NCI-H69 (cell line): ENCODE measurements at places on chromosomes 7 and 10.

DNA sequence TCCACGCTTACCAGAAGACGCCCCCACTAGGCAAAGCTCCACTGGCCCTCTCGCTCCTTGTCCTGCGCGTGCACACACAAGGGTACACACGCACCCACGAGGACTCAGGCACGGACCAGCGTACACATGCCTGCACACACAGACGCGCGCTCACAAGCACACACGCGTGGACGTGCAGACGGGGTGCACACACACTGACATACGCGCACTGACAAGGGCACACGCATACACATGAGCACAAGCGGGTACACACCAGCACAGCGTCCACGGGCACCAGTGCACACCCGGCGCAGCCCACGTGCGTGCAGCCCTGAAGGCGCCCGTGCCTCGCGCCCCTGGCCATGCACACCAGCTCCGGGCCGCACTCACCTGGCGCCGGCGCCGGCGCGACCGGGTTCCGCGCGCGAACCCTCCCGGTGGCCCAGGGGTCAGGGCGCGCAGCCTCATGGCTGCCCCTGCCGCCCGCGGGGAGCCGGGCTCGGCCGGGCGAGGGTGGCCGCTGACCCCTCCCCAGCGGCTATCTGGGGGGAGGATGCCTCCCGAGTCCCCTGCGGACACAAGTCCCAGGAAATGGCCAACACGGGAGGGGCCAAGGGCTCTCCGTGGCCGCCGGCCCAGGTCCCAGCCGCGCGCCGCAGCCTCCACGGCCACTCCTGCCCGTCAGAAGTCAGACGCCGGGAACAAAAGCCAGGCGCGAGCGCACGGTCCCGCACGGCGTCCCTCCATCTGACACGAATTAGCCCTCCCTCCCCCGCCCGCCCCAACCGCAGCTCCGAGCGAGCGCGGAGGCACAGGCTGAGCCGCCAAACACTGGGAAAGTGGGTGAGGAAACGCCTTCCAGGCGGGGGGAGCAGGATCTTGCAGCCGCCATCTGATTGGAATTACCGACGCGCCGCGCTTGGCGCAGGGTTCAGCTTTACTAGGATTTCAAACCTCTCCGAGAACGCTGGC, 45.0 kb downstream of the TNS3 start:
- DNase-seq = peak; percentile 64

DNA sequence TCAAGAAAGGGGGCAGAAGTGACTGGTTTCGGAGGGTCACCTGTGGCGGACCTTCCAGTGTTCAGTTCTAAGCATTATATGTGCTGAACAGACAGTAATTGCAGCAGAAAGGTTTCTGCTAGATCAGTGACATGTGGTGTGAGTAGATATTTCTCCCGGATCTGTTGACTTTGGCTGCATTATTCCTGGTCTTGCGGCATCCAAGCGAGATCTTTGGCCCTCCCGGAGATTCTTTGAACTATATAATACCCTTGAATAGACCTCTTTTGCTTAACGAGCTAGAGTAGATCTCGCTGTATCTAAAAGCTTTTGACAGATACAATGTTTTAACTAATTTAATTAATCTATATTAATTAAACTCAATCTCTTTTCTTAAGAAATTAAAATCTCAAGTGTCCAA, 99.8 kb downstream of the PTN start:
- peak; percentile 18 for DNase-seq

DNA sequence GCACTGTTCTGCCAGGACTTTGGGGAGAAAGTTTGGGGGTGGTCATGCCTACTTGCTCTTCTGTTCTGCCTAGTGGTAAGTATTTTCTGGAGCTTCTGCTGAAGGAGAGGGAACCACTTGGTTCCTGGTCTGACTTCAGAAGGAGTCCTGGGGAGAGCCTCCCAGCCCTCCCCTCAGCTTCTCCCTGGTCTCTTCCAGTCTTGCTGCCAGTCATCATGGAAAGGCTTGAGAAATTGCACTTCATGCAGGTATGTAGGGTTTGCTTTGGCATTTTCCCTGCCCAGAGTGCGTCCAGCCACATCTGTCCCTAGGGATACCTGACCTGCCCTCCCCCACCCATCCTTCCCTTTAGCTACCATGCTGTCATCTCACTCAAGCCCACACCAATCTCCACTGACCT, 11.1 kb upstream of the WBP1L start:
- no peak for DNase-seq

- no peak for DNase-seq
Measured at GRCh38 chr10:31118556-31118955, 86.9 kb upstream of the ZNF438 start.

DNA sequence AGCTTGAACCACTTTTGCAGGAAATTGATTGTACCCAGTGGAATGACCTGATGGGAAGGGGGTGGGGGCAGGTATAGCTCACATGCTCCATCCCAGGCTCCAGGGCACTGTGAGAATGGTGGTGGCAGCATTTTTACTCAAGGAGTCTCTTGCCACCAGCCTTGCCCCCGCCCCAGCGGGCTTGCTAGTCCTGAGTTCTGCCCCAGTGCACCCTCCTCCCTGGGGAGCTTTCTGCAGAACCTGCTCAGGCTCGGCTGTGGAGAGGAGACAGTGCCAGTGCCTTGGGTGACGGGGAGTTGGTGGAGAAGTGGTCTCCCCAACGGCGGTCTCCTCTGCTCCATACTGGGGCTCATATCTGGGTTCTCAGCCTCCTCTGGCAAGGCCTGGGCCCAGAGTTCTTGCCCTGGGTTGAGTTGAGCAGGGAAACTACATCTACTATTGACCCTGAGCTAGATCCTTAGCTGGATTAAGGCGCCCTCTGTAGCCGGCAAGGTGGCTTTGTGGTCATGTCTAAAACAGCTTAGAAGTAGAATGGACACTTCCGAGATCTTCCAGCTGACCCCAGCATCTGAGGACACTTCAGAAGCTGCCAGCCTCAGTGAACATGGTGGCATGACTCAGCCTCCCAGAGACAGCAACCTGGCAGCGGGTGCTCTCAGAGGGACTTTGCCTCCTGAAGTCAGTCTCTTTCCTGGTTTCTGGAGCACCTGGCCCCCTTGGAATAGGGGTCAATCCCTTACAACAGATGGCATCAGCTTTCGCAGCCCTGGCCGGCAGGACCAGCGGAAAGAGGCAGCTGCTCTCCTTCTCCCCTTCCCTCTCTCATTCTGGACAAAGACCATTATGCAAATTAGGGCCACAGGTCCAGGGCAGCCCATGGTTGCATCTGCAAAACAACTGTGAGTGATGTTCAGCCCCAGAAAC, 363.4 kb upstream of the MKI67 start:
- no peak for DNase-seq

GRCh38 chr10:44982114-44982460, 3.5 kb upstream of the DEPP1 start:
- DNase-seq = no peak

DNA sequence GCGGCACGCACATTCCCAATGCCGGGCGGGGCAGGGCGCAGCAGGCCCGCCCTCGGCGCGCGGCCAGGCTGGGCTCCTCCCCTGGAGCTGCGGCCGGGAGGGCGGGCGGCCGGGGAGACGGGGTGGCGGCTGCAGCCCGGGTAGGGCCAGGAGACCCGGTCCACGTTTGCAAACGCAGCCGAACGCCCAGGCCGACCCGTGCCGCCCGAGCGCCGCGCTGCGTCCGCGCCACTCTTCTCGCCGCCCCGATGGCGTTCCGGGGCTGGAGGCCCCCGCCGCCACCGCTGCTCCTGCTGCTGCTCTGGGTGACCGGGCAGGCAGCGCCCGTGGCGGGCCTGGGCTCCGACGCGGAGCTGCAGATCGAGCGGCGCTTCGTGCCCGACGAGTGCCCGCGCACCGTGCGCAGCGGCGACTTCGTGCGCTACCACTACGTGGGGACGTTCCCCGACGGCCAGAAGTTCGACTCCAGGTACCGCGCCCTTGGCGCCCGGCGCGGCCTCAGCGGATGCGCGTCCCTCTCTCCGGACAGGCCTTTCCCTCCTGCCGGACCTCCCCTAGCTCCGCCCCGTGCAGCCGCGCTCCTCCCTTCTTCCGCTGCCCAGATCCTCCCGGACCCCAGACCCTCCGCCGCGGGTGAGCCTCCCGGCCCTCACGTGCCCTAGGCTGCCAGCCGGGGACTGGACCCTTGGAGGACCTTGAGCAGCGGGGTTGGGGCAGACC, at the start of gene FKBP9:
Gene FKBP9 (plus strand): TSS at position 115 of the 720 bp plus-strand sequence. CDS start 134 bp downstream, at position 249.
- DNase-seq = peak; percentile 87

DNA sequence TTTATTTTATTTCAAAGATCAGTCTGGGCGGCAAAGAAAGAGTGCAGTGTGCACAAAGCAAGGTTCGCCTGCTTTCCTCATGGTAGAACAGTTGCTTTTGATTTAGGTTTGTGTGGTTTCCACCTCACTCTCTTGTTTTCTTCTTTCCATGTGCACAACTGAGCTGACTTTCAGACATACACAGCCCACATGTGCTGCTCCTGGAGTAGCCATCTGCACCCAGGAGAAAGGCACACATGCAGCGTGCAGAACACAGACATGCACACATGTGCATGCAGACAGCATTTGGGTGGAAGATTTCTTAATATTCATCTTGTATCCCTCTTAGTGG, 302.1 kb downstream of the FZD1 start:
- DNase-seq = peak; percentile 45

- DNase-seq = no peak
Measured at GRCh38 chr7:125184801-125185200, 255.2 kb upstream of the POT1 start.

DNA sequence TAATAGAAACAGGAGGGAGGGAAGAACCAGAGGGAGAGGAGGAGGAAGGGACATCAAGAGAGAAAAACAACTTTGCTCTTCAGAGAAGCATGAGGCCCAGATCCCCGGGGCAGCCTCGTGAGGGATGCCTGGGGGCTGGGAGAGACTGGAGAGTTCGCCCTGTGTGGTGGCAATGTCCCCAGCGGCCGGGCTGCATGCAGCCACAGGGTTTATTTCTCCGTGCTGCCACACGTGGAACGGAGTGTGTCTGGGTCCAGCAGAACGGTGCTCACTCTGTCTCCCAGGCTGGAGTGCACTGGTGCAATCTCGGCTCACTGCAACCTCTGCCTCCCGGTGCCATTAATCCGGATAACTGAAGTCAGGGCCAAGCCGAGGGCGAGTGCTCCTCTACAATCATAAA, 257.7 kb downstream of the ACTR3B start:
- DNase-seq = no peak
